ENCODE measurements at places on chromosomes 2 and 18.

GRCh38 chr2:71880287-71880686 is 267.4 kb downstream of the CYP26B1 start:
- DNase-seq = no peak

DNA sequence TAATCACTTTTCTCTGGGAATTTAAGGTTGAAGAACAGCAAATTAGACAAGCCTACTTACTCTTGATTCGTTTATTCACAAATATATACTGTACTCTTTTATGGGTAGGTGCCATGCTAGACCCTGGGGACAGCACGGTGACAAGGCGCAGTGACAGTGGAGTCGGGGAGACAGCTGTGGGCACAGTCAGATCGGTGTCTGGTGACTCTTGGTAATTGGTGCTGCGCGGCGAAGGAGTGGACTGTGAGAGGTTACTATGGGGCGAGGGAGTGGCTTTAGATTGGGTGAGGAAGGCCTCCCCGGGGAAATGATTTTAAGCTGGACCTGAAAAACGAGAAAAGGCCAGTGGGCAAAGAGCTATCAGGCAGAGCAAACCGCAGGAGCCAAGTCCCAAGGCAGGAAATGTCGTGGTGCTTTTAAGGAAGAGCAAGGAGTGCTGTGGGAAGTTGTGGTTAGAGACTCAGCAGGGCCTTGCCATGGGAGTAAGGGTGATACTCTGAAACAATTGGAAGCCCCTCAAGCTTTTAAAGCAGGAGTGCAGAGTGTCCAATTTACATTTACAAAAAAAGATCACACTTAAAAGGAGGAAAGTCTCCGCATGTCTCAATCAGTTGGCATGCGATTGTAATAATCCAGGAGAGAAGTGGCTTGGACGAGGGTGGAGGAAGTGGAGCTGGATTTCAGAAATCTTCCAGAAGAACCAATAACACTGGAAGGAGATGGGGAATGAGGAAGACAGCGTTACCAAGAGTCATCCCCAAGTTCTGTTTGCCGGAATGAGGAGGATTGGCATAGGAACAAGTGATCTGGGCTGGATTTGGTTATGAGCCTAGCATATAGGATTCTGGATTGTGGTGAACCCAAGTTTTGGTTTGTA is 36.1 kb upstream of the TXNDC2 start:
- DNase-seq = no peak

GRCh38 chr18:52344881-52345280 is 4.9 kb downstream of the DCC start:
- no peak for DNase-seq

- DNase-seq = no peak
Observed at GRCh38 chr18:44625386-44625785, 55.3 kb upstream of the SETBP1 start.

GRCh38 chr2:20113986-20114938 is 62.8 kb upstream of the LAPTM4A start:
- DNase-seq = no peak

- DNase-seq = no peak
Observed at GRCh38 chr2:219086196-219086595, 25.5 kb upstream of the IHH start.

DNA sequence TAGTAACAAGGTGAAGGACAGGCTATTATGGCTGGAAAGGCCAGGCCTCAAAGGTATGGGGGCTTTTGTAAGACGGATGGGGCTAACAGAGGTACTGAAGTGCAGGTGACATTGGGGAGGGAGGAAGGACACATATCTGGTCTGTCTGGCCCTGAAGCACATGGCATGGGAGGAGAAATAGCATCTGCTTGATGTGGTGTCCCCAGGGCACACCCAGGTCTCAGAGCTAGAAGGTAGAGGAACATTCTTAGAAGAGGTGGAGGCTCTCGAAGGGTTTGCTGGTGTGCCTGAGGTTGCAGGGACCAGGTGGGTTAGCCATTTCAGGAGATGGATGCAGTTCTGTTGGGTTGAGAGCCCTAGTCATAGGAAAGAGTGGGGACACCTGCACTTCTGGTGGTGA is 9.5 kb downstream of the RALB start:
- no peak for DNase-seq

DNA sequence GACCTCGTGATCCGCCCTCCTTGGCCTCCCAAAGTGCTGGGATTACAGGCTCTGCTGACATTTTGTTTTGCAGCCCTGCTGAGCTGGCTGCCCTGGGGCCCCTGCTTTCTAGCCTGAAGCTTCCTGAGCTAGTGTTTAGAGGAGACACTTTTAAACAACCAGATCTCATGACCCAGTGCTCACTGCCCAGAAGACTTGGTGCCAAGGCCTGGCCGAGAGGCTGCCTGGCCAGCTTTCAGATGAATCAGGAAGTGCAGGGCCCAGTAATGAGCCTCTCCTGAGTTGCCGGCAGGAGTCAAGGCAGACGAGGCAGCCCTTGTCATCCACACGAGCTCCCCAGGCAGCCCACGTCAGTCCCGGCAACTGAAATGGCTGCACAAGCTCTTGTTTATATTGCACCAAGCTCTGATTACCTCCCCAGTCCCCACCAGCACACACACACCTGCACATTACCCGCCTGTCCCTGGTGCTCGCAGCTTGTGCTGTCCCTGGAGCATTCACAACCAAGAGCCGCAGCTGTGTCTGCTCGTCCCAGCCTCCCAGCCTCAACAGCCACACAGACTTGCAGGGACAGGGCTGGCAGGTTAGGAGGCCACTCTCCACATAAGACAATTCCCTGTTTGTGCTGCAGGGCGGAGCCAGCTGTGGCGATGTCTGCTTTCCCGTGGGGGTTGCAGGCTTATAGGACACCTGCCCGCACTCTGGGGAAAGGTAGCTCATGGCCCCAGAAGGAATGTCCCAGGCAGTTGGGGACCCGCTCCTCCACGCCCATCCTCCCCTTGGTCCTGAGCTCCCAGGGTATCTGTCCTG is 331.2 kb upstream of the MYT1L start:
- DNase-seq = no peak

- no peak for DNase-seq
Observed at GRCh38 chr2:99926986-99927385, 215.4 kb downstream of the AFF3 start.

DNA sequence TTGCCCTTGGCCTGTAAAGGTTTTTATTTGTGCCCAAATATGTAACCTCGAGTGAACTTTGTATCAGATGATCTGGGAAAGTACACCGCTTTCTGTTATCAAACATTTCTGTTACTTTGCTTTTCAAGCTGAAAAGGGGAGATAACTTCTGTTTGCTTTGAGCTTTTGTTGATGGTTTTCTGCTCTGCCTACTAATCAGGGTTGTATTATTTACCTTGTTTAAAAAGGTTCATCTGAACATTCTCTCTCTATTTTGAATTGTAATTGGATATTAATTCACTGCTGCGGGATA is 79.4 kb downstream of the XRCC5 start:
- no peak for DNase-seq

DNA sequence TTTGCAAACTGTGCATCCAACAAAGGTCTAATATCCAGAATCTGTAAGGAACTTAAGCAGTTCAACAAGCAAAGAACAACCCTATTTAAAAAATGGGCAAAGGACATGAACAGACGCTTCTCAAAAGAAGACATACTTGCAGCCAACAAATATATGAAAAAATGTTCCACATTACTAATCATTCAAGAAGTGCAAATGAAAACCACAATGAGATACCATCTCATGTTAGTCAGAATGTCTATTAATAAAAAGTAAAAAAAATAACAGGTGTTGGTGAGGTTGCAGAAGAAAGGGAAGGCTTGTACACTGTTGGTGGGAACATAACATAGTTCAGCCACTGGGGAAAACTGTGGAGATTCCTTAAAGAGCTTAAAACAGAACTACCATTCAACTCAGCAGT is 126.2 kb downstream of the NAT8 start:
- DNase-seq = no peak

- no peak for DNase-seq
Observed at GRCh38 chr2:22993250-22993649, 391.7 kb upstream of the KLHL29 start.

- no peak for DNase-seq
Observed at GRCh38 chr2:68831686-68832232, 39.4 kb downstream of the BMP10 start.

GRCh38 chr2:224565452-224566035 is 19.6 kb downstream of the CUL3 start:
- no peak for DNase-seq

GRCh38 chr2:180360283-180360618 is 353.2 kb upstream of the CWC22 start:
- DNase-seq = no peak

- DNase-seq = no peak
Observed at GRCh38 chr2:170815311-170815710, 1.4 kb upstream of the GAD1 start.

DNA sequence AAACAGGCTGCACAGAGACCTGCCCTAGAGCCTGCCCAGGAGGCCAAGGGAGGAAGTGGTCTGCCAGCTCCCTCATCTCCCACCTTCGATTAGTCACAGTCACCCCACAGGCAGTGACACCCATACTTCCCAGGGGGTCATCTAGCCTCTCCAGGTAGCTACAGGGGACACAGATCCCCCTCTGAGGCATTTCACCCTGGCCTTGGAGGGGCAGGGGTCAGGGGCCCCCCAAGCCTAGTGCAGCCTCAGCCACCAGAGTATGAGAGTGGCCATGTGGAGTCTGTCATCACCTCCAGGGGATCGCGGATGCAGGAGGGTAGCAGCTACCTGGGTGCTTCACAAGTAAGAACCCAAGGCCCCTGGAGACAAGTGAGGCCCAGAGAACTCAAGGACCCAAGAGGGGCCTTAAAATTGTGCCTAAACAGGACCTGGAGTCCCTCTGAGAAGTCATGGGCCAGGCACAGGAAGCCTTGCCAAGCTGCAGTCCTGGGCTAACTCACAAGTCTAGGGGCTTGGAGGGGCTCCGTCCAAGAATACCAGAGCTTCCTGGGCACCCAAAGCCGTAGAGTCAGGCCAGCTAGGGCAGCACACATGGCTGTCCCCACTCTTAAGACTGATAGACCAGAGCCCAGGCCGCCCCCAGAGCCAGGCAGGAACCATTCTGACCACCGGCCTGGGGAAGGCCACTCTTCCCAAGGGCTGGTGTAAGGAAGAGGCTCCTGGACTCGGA is 354.3 kb upstream of the ID2 start:
- no peak for DNase-seq

GRCh38 chr2:5539282-5540165 is 152.7 kb upstream of the SOX11 start:
- peak; percentile 59 for DNase-seq

GRCh38 chr18:62605685-62606084 is 82.9 kb downstream of the ZCCHC2 start:
- DNase-seq = no peak

GRCh38 chr2:167599219-167599618 is 648.2 kb downstream of the STK39 start:
- DNase-seq = no peak

DNA sequence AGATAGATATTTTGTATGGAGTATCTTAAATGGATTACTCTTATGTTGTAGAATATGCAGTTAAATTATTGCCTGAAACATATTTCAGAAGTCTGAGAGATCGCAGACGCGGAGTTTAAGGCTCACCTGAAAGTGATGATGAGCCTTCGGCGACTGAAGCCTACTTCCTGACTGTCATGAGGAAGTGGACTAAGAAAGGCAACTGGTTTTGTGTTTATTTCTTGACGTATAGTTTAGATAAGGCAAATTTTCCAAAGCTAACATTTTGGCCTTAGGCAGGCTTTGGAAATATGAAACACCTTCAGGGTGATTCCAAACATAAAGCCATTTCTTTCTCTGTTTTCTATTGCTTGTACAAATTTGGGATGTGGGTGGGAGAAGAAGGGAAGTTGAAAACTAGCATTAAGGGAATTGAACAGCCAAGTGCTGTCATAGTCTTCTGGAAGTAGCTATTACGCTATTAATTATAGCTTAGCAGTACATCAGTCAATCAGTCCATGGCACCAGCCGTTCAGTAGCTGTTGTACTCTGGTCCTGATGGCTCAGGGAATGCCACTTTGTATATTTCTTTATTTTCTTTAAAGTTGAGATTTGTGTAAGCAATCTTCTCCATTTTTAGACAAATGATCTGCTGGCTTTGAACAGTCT is 1.5 kb downstream of the GRHL1 start:
- DNase-seq = no peak

GRCh38 chr2:8103085-8103708 is 578.7 kb upstream of the ID2 start:
- no peak for DNase-seq

GRCh38 chr2:176769021-176769420 is 443.6 kb upstream of the HNRNPA3 start:
- DNase-seq = no peak

Data from smooth muscle cell of the brain vasculature (primary cell).